ENCODE measurements at places on chromosomes 2 and 18.

- DNase-seq = no peak
Observed at GRCh38 chr2:2061091-2061696, 269.9 kb downstream of the MYT1L start.

- no peak for DNase-seq
Observed at GRCh38 chr2:167411367-167411766, 523.1 kb downstream of the XIRP2 start.

DNA sequence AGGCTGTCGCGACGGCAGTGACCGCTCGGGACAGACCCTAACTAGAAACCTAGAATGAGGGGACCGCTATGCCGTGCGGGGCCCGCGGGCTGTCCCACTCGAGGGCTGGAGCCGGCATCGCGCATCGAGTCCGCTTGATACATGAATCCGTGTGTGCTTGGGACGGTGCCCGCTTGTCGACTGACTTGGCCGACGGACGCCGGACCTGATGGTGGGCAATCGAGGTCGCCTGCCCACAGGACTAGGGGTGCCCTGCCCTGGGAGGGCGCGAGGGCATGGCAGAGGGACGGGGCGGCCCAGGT lies 749 bp upstream of the PTMA start:
- DNase-seq = peak; percentile 68

DNA sequence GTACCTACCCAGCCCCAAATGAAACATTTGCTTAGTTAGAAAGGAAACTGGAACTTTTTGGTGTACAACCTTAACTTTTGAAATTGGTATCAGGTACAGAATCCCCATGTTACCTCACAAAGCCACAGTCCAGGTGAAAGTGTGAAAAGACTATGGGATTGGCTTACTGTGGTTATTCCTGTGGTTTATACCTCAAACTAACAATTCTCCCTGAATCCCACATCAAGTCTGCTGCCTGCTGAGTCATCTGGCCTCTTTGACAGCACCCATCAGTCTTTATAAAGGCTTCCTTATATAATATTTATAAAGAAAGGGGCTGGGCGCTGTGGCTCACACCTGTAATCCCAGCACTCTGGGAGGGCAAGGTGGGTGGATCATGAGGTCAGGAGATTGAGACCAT lies 164.6 kb downstream of the TMEM247 start:
- DNase-seq = no peak

GRCh38 chr2:27901234-27901633 lies 10.7 kb downstream of the BABAM2 start:
- DNase-seq = no peak

DNA sequence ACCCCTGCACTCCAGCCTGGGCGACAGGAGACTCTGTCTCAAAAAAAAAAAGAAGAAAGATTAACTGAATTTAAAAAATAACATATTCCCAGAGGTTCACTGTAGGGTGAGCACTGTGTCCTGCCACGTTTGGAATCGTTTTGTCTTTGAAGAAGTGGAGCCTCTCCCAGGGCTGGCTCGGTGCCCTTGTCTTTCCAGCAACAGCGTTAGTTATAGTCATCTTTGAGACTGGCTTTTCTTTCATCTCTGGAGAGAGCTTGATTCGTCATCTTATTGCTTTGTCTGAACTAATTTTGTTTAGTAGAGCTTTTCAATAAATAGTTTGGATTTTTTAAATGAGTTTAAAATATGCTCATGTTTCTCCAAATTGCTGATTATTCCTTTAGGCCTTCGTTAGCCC lies 50.5 kb downstream of the IMPA2 start:
- DNase-seq = no peak

GRCh38 chr2:43190311-43191052 lies 35.9 kb downstream of the ZFP36L2 start:
- DNase-seq = no peak

DNA sequence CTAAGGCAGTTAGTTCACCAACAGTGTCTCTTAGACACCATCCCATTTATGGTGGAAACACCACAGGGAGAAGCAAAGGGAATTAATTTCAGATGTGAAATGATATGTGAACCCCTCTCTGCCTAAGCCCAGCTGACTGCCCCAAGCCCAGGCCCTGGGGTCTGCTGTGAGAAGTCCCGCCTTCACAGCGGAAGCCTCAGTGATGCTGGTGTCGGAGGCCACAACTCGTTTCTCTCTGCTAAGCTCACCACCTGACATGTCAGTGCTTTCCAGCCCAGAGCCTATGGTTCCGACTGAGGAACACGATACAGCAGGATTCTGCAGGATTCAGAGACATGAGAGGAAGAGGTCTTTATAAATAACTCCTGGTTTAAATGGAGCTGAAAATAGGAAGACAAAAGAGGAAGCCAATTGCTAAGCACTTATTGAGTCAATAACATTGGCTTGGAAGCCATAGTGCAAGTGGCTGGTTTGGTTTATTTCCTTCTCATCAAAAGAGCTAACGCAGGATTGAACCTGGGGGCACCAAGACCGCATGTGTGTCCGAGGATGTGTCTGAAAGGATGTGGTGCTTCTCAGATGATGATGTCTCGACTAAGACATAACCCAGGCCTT lies 21.9 kb upstream of the LOXHD1 start:
- DNase-seq = no peak

- DNase-seq = no peak
Observed at GRCh38 chr2:64420677-64421076, 33.3 kb upstream of the LGALSL start.

GRCh38 chr18:69865776-69866175 lies 81.9 kb downstream of the CD226 start:
- DNase-seq = no peak

GRCh38 chr2:54402350-54402749 lies 53.8 kb upstream of the SPTBN1 start:
- no peak for DNase-seq

- no peak for DNase-seq
Observed at GRCh38 chr2:121015971-121016485, 269.0 kb downstream of the TFCP2L1 start.

GRCh38 chr2:52934920-52935640 lies 832.5 kb upstream of the CHAC2 start:
- DNase-seq = no peak

DNA sequence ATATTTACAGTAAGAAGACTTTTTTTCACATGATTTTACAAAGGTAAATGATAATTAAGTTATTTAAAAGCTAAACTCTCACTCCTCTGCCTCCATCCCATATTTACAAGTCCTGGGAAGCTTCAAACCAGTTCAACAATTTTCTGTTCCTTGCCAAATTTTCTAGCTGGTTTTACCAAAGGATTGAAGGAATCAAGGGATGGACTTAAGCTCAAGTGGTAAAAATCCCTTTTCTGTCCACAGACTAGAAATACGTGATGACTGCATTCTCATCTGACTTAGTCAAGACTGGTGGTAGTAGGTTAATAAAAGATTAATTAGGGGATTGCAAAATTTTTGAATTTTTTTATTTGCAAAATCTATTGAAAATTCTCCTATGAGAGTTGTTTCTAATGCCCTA lies 297.3 kb downstream of the MTX2 start:
- no peak for DNase-seq

DNA sequence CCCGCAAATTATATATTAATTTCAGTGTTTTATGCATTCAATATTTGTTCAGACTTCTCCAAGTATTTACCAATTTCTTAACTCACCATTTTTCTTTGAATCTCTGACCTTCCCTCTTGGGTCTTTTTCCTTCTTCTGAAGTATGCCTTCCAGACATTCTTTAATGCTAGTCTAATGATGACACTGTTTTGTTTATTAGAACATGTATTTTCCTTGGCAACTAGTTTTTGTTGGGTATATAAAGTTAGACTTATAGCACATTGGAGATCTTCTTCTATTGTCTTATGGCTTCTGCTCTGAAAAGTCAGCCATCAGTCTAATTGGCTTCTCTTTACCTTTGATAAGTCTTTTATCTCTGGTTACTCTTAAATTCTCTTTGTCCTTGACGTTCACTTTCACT lies 423.2 kb upstream of the NRP2 start:
- no peak for DNase-seq

DNA sequence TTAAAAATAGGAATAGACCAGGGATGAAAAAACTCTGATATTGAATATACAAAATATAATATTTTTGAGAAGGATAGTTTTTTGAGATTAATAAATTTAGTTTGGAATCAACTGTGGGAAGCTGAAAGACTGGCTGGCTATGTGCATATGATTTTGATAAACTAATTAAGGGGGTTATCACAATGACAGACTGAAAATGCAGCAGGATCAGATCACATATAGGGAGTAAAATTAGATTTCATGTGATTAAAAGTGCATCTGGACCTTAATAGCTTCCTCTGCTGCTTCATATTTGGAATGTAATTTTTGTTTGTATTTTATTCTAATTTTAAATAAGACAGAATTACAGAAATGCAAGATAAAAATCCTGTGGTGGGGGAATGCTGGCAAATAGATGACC lies 111.7 kb downstream of the CCDC102B start:
- DNase-seq = no peak

- no peak for DNase-seq
Observed at GRCh38 chr2:124151691-124152090, 126.6 kb downstream of the CNTNAP5 start.

- no peak for DNase-seq
Observed at GRCh38 chr2:11495844-11496681, 30.1 kb upstream of the E2F6 start.

DNA sequence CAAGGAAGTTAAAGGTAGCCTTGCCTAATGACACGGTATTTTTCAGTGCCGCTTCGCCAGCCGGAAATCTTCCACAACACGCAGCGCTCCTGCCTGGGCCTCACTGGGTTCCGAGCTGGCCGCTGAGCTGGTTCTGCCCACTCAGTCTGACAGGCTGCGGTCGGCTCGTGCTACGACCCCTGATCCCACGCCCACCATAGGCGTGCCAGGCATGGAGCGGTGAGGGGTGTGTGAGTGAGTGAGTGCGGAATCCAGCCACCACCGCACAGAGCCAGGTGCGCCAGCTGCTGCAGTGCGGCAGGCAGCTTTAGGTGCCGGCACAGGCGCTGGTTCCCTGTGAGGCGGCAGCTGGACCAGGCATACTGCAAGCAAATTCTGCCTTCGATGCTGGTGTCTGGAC lies 407.9 kb downstream of the DCC start:
- no peak for DNase-seq

DNA sequence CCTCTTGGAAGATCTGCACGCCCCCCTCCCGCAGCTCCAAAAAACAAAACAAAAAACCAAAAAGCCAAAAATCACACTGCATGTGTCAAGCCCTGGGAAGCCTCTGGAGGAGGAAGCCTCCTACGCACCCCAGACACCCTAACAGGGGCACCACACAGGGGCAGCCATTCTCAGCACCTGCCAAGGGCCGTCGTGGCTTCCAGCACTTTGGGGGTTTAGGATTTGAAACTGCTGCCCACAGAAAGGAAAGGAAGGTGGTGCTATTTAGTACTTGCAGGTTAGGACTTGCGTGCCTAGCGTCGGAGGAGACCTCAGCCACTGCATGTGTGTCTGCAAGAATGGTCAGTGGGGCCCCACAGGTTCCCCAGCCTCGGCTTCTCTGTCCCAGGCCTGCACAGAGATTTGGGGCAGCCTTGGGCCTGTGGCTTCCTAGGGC lies 419 bp upstream of the GPR55 start:
- peak; percentile 24 for DNase-seq

DNA sequence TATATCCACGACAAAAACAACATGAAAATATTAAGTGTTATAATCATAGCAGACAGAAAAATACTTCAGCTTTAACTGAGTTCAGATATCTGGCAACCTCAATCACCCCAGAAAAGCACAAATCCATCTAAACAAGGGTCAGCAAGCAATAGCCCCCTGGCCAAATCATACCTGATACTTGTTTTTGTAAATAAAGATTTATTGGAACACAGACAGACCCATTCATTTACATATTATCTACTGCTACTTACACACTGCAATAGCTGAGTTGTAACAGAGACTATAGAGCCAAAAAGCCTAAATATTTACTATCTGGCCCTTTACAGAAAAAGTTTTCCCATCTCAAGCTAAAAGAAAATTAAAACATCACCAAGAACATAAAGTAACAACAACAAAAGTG lies 12.8 kb downstream of the FARSB start:
- DNase-seq = no peak

DNA sequence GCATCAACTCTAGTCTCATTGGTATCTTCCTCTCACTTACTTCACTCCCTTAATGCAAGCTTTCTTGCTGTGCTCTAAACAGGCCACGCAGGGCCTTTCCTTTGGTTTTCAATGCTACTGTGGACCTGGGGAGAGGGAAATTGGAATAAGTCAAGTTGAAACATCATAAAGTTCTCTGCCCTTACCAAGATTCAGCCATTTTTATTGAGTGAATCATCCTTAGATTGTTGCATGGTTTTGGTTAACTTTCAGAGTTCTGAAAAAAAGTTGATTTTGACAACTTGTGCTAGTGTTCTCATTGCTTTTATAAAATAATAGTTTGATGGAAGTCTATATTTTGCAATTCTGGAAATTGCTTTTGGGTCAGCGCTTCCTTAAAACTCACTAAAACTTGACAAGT lies 852.8 kb upstream of the ACVR2A start:
- no peak for DNase-seq
